Left ventricle myocardium superior (tissue), 1 donor: ENCODE measurements at places on chromosomes 11 and 22. TPM values are rescaled to one million over a fixed set of nuclear protein-coding genes. Genes with fewer than 3 reads are reported as not detected.

CASP5 gene
- total RNA-seq = not detected

RPS6KA4 gene
- total RNA-seq = 15.1 TPM

TEX12 gene
- total RNA-seq = not detected

BCR gene
- 25.0 TPM for total RNA-seq

NECTIN1 gene
- 20.6 TPM for total RNA-seq

ZNF280B gene
- total RNA-seq = 0.62 TPM

TMPRSS5 gene
- 0.69 TPM for total RNA-seq

INTS4 gene
- total RNA-seq = 14.5 TPM

SMIM35 gene
- total RNA-seq = not detected

ZNF214 gene
- 0.84 TPM for total RNA-seq

RFPL2 gene
- total RNA-seq = not detected

PLAAT2 gene
- total RNA-seq = not detected

MYRF gene
- total RNA-seq = 2.1 TPM

CD248 gene
- 11.1 TPM for total RNA-seq

GAL3ST3 gene
- 3.5 TPM for total RNA-seq

OR6A2 gene
- total RNA-seq = not detected

LINC01488 gene
- not detected for total RNA-seq

DCHS1 gene
- 8.8 TPM for total RNA-seq

SCN3B gene
- total RNA-seq = 1.7 TPM

OR51D1 gene
- total RNA-seq = not detected

MRGPRE gene
- 0.42 TPM for total RNA-seq

FXYD6 gene
- 35.4 TPM for total RNA-seq

PDE3B gene
- total RNA-seq = 5.6 TPM

ISX gene
- not detected for total RNA-seq
